Activated naive CD4-positive, alpha-beta T cell treated with anti-CD3 and anti-CD28 coated beads for 36 hours (primary cell): ENCODE measurements at places on chromosomes 1 and 21. TPM values are rescaled to one million over a fixed set of nuclear protein-coding genes. Genes with fewer than 3 reads are reported as not detected.

GRCh38 chr1:14580986-14581385, 17.5 kb upstream of the KAZN start:
- DNase-seq, result no peak

- no peak for DNase-seq
These were observed 140.4 kb upstream of the ETV3 start for GRCh38 chr1:157278383-157279137.

GRCh38 chr1:206893380-206893779, 3.9 kb upstream of the IL24 start:
- DNase-seq, result no peak

DNA sequence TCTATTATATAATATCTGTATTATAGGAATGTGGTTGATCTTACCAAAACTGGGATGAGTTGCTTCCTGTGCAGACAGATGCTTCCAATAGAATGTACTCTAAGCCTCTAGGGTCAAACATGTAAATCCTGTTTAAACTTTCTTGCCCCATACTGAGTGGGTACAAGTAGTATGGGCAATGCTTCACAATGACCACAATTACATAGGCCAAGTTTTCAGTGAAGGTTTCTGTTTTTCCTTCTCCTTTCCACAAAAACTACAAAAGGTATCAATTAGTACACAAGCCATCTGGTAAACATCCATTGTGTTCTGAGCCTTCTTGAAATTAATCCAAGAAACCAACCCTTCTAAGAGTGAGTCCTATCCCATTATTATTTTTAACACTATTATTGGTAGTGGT, 16.8 kb downstream of the OTUD7B start:
- DNase-seq, result no peak

DNA sequence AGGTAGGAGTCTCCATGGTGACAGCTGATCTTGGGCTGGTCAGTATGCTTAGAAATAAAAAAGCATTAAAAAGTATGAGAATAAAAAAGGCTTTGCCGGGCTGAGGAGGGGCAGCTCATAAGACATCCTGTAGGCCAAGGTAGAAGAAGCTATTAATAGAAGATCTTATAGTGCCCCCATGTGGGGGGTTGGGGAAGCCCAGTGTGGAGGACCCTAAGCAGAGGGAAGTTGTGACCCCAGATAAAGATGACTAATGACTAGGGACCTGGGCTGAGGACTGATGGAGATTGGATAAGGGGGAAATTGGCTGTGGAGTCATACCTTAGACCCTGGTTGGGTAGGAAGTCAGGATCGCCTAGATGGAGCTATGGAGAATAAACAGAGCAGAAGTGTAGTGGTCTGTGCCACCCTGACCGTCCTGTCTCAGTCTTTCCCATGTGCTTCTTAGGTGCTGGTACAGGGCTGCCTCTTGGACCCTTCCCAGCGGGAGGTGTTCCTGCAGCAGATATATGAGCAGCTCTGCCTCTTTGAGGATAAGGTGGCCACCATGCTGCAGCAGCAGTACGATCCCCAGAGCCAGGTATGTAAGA, 25.0 kb downstream of the SZT2 start:
- DNase-seq, result peak; percentile 73

DNA sequence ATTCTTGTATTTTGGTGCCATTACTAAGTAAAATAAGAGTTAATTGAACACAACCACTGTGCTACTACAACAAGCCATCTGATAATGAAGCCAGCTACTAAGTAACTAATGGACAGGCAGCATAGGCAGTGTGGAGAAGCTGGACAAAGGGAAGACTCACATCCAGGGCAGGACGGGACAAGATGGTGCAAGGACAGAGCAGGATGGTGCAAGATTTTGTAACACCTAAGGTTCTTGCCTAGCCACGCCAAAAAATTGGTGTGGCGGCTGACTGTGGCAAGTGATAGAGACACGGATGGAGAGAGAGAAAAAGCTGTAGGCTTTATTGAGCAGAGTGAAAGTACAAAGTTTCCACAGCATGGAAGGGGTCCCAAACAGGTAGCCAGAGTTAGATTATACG, 114.0 kb upstream of the VANGL1 start:
- DNase-seq, result no peak

- no peak for DNase-seq
These were observed 249.4 kb upstream of the USP24 start for GRCh38 chr1:55464550-55464949.

DNA sequence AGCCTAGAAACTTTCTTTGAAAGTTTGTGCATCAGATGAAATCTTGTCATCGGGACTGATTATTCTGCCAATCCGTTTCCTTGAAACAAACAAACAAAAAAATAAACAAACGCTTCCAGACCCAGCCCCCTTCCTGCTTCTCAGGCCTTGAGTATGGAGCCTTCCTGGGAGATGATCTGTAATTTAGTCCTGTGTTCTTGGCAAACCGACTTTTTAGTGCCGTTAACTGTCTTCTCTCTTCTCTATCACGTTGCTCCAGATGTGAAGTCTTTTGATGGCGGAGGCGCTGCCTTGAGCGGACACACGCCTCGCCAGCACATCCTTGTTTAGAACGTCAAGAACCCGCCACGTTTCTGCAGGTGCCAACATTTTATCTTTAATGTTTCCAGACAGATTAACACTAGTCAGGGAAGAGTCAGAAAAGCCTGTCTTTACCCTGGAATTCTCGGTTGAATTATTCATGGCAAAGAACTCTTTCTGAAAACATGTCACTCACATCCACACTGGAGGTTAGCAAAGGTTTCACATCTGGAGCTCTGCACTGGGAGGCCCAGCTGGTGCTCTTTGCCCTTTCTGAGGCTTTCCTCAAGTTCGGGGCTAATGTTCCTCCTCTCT, 265.7 kb upstream of the C1orf174 start:
- no peak for DNase-seq

- DNase-seq, result no peak
These were observed 21.1 kb downstream of the C2CD2 start for GRCh38 chr21:41932576-41933312.

- DNase-seq, result peak; percentile 77
These were observed 17.8 kb upstream of the SLAMF1 start for GRCh38 chr1:160664573-160665051.

KRTAP7-1 gene
- not detected for total RNA-seq

S100A1 gene
- total RNA-seq, result not detected

PGLYRP4 gene
- not detected for total RNA-seq
